ENCODE measurements at places on chromosomes 12 and 14.

DNA sequence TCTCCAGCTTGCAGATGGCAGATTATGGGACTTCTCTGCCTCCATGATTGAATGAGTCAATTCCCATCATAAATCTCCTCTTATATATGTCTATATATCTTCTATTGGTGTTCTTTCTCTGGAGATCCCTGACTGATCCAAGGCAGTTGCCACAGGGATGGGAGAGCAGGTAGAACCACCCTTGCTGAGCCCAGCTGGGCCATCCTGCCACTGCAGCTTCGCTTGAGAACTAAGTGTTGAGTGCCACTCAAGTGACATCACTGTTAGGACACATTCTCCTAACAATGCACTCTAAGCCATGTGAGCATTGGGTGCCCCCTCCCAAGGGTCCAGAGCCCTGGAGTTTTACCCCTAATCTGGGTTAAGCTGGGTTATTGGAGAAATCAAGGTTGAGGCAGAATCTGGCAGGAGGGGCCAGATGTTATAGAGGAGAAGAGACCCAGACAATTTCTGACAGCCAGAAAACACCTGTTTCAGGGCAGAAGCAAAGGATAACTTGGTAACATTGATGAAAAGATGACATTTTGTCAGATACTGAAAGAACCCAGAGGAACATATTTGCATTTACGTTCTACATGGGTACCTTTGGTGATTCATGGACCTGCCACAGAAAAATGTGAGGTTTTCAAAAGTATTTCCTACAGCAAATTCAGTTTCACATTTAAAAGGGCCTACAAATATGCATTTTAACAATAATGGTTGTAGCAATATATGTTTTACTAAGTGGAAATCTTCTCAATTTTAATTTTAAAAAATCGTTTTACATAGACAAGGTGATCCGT lies 57.2 kb upstream of the MAX start:
- no peak for DNase-seq

DNA sequence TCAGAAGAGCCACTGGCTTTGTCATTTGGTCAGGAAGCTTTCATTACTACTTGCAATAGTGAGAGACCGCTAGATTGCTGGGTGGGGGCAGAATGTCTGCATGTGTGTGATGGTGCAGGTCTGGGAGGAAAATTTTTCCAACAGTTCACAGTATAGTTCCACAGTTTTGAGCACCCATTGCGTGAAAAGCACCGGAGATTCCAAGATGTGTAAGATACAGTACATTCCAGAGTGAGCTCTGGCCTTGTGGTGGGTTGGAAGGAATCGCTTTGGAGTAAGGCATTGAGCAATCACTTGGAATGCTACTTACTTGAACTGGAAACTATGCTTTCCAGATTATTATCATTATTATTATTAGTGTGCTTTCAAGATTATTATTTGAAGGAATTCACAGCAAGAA lies 47.6 kb upstream of the FRMD6 start:
- DNase-seq: no peak

DNA sequence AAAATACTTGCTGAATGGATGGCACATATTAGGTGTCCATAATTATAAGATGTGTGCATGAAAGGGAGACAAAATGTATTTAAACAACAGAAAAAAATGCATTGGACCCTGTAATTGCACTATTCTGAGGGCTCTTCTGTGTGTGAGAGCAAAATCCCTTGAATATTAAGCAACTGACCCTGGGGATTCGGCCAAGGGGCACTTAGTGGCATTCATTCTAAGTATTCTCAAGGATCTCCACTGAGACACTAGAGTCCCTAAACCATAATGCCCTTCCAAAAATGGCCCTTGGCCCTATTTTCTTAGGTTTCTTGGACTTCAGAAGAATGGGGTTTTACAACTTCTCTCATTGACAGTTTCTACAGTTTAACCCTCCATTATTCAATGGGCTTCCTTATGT lies 388.6 kb downstream of the GLT1D1 start:
- DNase-seq: no peak

DNA sequence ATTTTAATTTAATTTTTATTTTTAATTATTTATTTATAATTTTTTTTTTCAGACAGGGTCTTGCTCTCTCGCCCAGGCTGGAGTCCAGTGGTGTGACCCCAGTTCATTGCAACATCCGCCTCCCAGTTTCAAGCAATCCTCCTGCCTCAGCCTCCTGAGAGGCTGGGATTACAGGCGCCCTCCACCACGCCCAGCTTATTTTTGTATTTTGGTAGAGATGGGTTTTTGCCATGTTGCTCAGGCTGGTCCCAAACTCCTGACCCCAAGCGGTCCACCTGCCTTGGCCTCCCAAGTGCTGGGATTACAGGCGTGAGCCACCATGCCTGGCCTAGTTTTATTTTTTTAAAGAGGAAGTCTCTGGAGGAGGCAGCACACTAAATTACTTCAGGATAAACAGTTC lies 13.7 kb upstream of the PEBP1 start:
- no peak for DNase-seq

GRCh38 chr12:77064896-77065360 lies 441 bp downstream of the E2F7 start:
- no peak for DNase-seq

GRCh38 chr12:63152321-63152700 lies 1.3 kb upstream of the AVPR1A start:
- no peak for DNase-seq

DNA sequence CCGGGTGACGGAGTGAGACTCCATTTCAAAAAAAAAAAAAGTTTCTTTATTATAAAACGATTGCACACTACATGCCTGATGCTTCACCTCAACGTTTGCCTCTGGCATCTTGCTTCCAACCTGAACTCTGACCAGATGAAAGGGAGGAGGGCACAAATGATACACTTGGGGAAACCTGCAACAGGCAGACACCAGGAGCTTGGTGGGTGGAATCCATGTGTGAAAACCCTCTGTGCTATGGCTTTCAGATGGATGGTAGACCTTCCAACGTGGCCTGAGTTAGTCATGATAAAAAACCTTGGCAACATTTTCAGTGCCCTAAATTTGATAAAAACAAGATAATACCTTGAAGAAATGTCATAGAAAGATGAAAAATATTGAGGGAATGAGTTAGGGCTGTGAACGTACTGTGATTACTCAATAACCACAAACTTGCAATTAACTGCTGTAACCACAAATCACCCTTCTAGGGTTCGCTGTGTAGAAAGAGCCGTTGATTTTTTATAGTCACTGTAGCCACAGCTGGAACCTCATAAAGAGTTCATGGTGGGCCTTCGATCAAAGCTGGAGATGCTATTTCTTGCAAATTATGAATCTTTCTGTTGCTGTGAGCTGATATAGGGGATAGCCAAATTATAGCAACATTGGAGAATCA lies 26.1 kb upstream of the GZMB start:
- no peak for DNase-seq

DNA sequence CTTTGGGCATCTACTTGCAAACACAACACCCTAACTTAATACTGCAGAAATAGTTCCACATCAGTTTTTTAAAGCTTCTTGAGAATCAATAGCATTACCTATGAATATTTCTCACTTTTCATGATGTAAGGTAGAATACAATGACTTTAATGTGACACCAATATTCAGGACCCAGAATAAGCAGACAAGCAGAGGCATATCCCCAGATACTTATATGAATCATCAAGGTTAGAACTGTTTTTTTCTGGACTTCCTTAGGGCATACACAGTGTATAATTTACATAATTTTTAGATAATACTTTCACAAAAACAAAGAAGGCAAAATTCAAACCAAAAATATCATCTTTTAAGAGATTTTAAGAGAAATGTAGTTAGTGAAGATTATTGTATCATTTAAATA lies 885.8 kb downstream of the FSCB start:
- no peak for DNase-seq

GRCh38 chr12:30700216-30700900 lies 4.7 kb upstream of the IPO8 start:
- no peak for DNase-seq

DNA sequence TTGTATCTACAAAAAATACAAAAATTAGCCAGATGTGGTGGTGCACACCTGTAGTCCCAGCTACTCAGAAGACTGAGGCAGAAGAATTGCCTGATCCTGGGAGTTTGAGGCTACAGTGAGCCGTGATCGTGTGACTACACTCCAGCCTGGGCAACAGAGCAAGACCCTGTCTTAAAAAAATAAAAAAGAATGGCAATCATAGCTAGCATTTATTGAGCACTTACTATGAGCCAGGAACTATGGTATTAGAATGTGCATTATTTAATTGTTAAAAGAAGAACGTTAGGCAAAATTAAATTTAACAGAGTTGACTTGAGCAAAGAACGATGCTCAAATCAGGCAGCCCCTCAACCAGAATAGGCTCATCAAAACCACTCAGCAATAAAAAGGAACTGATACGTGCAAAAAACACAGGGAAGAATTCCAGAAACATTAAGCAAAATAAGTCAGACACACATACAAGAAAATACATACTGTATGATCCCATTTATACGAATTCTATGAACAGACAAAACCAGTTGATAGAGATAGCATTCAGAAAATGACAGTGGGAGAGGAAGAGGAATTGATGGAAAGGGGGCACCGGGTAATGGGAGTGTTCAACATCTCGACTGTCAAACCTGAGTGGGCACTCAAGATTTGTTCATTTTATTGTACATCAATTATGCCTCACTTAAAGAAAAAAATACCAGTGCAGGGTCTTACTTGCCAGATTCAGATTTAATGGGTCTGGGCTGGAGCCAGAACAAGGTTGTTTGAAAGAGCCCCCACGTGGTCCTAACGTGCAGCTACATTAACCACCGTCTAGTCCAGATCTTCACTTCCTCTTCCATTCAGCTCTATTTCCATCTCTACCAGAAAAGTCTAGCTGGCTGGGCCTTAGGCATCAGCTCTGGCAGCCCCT lies 8.0 kb downstream of the SCNN1A start:
- no peak for DNase-seq

- no peak for DNase-seq
Measured at GRCh38 chr12:27573972-27574371, 50.0 kb downstream of the PPFIBP1 start.

- no peak for DNase-seq
Measured at GRCh38 chr12:92732216-92732615, 29.4 kb downstream of the PLEKHG7 start.

DNA sequence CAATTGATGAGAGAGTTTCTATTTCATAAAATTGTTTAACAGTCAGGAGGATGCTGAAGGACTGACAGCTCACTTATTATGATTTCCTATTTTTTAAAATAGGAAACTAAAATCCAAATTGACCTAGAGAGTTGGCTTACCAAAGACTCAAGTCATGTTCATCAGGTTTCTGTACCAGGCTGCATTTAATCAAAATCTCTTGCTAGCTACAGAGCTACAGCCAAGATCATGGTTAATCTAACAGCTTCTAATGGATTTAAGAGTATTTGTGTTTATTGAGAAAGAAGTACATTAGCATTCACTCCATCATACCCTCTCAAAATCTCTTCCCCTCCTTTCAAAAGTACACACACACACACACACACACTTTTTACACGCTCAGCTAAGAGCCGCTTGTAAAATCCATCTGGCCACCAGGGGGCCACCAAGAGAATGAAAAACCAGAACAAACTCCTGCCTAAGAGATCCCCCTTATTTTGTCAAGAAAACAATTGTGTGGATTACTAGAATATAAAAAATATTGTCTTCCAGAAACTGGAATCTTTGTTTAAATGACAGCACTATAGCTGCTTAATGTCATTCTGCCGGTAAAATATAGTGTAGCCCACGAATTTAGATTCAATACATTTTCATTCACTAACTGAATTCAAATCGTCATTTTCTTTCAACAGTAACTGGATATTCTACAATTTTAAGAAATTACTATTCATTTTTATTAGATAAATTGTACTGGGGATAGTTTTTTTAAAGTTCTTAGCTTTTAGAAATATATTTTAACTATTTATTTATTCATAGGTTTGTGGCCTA lies 334.0 kb downstream of the BTG1 start:
- peak; percentile 51 for DNase-seq

- no peak for DNase-seq
Measured at GRCh38 chr12:76678992-76679391, 84.9 kb upstream of the ZDHHC17 start.

DNA sequence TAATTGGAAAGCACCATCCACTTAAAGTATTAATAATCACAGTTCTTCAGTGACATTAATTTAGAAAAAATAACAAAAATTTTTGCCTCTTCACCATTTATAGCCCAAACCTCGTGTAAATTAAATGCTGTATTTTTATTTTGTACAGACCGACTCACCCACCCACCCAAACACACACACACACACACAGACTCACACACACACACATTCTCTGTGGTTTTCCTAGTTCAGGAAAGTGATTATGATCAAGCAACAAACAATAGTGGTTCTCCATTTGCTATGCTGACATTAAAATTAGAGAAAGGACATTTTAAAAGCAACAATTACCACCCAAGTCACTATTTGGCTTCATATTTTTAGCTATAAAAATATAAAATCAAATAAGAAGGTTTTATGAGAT lies 112.5 kb upstream of the FLRT2 start:
- no peak for DNase-seq

DNA sequence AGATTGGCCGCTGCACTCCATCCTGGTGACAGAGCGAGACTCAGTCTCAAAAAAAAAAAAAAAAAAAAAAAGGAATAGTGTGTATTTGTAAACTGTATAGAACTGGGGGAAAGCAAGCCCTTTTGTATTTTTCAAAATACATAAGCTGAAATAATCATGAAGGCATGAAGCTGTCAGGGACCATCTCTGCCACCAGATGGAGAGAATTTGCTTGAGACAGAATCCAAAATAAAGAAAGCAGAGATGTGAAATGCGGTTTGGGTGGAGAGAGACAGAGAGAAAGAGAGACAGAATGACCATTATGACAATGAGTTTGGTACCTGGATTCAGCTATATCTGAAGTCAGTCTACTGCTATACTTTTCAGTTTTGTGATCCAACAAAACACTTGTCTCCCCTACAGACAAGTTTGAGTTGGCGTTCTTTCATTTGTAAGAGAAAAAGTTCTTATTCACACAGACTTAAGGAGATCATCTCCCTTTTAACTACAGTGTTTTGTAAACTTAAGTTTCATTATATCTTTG lies 155.7 kb upstream of the LRIG3 start:
- DNase-seq: no peak

- DNase-seq: no peak
Measured at GRCh38 chr14:104267895-104268294, 129.5 kb downstream of the KIF26A start.

DNA sequence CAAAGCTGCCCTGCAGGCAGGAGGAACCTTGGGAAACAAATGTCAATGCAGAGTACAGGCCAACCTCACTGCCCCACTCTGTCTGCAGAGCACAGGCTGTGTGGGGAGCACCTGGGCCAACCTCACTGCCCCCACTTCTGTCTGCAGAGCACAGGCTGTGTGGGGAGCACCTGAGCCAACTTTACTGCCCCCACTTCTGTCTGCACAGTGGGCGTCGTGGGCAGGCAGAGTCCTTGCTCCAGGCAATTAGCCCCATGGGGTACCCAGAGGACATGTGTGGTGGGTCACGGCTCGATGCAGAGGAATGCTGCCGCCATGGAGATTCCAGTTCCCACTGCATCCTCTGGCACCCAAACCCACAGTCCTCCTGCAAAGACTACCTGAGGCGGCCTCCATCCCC lies 26.2 kb downstream of the BRF1 start:
- DNase-seq: no peak

DNA sequence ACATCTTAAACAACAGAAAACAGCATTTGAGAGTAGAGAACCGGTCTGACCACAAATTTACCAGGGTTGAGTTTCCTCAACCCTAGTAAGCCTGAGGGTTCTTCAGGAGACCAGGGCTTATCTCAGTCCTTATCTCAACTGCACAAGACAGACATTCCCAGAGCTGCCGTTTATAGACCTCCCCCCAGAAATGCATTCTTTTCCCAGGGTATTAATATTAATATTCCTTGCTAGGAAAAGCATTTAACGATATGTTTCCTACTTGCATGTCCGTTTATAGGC lies 12.3 kb downstream of the TMEM117 start:
- DNase-seq: no peak

GRCh38 chr12:2266666-2267620 lies 214.2 kb downstream of the CACNA1C start:
- DNase-seq: no peak

All from activated CD8-positive, alpha-beta memory T cell treated with anti-CD3 and anti-CD28 coated beads for 1 hour (primary cell).